ENCODE measurements at places on chromosomes 7 and 10.

DNA sequence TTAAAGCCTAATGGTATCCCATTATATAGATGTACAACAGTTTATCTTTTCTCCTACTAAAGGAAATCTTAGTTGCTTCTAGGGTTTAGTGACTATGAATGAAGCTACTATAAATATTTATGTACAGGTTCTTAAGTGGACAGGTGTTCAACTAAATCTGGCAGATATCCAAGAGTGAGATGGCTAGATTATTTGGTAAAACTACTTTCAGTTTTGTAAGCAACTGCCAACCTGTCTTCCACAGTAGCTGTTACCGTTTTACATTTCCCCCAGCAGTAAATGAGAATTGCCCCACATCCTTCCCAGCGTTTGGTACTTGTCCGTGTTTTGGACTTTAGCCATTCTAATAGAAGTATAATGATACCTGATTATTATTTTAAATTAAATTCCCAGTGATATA lies 144.9 kb upstream of the MAGI2 start:
- DNase-seq, result no peak

- no peak for DNase-seq
These were observed 264.2 kb upstream of the SLC26A5 start for GRCh38 chr7:103710247-103710646.

DNA sequence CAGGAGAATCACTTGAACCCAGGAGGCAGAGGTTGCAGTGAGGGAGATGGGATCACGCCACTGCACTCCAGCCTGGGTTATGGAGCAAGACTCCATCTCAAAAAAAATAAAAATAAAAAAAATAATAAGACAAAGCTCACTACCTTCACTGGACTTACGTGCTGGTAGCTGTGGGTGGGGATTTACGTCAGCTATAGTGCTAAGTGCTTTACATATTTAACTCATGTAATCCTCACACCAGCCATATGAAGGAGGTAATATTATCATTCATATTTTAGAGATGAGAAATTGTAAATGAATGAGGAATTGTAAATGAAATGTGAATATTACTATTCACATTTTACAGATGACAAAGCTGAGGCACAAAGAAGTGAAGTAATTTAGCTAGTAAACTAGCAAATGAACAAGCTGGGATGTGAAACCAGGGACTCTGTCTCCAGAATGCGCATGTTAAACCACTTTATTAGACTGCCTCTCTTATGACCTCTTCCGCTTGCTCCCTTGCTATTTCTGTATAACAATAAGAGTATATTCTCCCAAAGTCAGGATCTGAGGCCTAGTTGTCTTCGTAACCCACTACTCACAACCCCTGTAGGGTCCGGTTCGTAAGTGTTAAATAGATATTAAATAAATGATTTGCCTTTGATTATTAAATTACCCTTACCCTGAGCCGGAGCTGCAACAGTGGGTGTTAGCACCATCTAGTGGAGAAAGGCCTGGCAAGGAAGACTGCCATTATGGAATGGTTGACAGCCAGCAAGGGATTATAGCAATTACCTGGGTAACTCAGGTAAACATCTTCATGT lies 70.2 kb downstream of the HTR7 start:
- DNase-seq, result no peak

DNA sequence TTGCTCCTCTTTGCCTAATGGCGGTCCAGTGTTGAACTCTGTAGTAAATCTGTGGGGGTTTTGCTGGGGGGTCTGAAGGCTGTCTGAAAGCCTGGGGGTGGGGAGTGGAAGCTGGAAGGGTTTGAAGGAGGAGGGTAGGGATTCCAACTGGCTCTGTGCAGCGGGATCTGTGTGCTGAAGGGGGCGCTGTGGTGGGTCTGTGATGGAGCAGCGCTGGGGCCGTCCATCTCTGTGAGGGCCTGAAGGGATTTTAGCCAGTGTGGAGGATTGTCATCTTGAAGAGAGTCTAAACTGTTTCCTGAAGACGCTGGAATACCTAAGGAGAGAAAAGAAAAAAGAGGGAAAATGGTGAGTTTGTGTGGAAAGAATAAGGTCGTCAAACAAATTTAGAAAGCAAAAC lies 129.2 kb downstream of the STRA8 start:
- no peak for DNase-seq

GRCh38 chr10:95792211-95792780 lies 36.3 kb downstream of the ENTPD1 start:
- DNase-seq, result no peak

DNA sequence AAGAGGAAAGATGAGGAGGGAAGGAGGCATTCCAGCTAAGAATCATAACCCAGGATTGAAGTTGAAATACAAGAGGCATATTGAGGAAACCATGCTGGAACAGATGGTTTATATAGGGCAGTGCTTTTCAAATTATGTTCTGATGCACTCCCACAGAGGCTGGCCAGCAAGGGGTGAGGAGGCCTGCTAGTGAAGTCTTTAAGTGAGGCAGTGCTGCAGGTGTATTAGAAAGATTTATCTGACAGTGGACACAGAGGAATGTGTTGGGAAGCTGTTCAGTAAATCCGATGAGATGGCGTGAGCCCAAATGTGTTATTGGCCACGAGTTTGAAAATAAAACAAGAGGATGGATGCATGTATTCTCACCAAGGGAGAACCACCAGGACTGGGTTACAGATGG lies 28.6 kb downstream of the REEP3 start:
- DNase-seq, result no peak

DNA sequence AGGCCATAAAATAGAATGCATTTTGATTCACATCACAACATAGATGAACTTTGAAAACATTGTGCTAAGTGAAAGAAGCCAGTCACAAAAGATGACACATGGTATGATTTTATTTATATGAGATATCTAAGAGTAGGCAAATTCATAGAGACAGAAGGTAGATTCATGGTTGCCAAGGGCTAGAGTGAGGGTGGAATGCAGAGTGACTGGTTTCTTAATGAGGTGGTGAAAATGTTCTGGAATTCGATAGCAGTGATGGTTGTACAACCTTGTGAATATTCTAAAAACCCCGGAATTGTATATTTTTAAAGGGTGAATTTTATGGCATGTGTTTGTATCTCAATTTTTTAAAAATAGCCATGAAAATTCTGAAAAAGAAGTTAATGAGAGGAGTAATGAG lies 42.9 kb downstream of the ABCB4 start:
- DNase-seq, result no peak

- DNase-seq, result no peak
These were observed 111.2 kb upstream of the ARHGAP21 start for GRCh38 chr10:24834869-24835268.

DNA sequence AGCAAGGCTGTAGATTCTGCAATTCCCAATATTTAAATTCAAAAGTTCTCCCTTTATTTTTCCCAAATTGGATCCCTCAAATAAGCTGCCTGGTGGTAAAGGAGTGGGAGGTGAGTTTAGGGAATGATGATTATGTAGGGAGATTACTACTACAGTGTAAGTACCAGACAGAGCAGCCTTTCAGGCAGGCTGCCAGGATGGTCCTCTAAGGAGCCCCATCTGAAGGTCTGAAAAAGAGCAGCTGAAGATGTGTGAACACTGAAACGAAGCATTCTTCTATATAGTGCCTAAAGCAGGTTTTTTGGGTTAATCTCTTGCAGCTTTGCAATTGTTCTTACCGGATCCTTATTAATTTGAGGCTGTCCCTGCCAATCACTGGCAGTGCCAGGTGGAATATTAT lies 84.7 kb downstream of the CREB5 start:
- DNase-seq, result no peak

DNA sequence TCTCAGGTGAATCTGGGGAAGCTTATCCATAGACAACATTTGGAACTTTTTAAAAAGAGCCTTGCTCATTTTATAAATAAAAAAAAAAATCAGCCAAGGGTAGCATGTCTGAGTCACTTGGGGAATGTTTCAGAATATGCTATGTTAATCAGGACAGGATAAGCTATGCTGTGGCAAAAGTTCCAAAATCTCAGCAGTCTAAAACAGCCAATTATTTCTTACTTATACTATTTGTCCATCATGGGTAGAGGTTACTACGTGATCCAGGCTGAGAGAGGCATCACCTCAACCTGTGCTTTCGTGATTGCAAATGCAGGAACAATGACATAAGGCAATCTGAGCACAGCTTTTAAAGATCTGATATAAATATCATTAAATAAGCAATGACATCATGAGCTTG lies 6.5 kb downstream of the SLC13A1 start:
- DNase-seq, result no peak

- DNase-seq, result no peak
These were observed 99.2 kb upstream of the LYZL2 start for GRCh38 chr10:30728766-30729165.

GRCh38 chr10:132904181-132904813 lies 38.1 kb downstream of the CFAP46 start:
- DNase-seq, result no peak

- no peak for DNase-seq
These were observed 189.7 kb downstream of the PTPRN2 start for GRCh38 chr7:158397885-158398284.

- DNase-seq, result no peak
These were observed 3.9 kb downstream of the RAB11FIP2 start for GRCh38 chr10:118042827-118043242.

- DNase-seq, result no peak
These were observed 31.5 kb downstream of the EGFR start for GRCh38 chr7:55050281-55050680.

- no peak for DNase-seq
These were observed 227.6 kb upstream of the NPSR1 start for GRCh38 chr7:34430456-34430855.

GRCh38 chr10:70689661-70690060 lies 17.4 kb downstream of the ADAMTS14 start:
- DNase-seq, result no peak

- DNase-seq, result no peak
These were observed 213.2 kb downstream of the GRM8 start for GRCh38 chr7:127039541-127039940.

- DNase-seq, result no peak
These were observed 155.1 kb upstream of the FZD8 start for GRCh38 chr10:35797187-35797586.

DNA sequence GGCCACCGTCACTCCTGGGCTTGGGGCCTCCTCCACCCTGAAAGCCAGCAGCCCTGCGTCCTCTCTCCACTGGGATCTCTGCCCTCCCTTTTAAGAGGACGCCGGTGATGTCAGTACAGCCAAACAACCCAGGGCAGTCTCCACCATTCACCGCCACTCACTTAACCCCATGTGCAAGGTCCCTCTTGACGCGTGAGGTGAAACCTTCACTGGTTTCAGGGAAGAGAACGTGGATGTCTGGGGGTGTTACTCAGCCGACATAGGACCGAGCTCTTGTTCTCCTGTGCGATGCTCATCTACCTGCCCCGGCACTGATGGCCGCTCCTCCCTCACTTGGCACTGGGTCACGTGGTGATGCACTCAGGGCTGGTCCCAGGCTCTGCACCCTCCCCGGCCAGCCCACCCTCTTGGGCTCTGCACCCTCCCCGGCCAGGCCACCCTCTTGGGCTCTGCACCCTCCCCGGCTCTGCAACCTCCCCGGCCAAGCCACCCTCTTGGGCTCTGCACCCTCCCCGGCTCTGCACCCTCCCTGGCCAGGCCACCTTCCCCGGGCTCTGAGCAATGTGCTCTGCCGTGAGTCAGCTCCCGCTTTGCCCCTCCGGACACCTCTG lies 36.1 kb downstream of the ADGRA1 start:
- DNase-seq, result no peak

DNA sequence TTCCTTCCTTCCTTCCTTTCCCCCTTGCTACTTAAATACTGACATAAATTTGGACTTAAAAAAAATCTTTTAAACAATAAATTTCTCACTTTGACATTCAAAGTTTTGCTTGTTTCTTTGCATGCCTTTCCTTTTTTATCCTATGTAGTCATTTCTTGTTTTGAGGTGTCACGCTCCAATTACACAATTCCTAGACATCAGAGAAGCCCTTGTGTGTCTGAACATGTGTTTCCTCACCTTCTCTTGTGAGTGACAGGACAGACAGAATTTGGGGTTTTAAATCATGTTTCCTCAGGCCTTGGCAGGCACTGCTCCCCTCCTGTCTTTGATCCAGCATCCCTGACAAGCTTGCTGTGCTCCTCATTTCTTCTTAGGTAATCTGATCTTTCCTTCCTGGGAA lies 91.3 kb downstream of the CYTH3 start:
- DNase-seq, result no peak

GRCh38 chr10:62264126-62264525 lies 4.5 kb downstream of the RTKN2 start:
- DNase-seq, result no peak

GRCh38 chr10:30062090-30062489 lies 2.7 kb upstream of the JCAD start:
- DNase-seq, result no peak

DNA sequence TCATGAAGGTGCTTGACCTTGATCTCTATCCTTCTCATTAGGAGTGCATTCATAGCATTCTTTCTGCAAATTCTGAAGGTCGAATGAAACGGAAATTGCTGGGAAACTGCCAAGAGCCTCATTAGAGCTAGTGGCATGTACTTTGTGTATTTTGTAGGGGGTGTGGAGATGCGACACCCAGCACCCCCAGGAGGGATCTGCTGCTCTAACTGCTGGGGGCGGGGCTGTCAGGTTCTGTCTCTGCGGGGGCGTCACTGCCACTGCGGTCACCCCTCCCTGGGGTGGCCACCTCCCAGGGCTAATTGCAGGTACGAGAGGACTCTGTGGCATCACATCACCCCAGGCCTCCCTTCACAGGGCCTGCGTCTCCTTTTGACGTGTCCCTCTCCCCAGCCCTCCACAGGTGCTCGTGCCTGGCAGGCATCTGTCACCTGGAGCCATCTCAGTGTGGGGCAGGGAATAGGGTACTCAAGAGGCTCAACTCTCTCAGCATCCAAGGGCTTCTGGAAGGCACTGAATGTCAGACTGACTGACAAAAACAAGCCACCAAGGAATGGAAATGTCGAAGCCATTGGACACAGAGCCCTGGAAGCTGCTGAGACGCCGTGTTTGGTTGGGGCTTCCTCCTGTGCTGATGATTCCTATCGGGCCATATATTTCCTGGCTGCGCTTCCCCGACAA lies 151.1 kb downstream of the ACTR3B start:
- DNase-seq, result no peak

DNA sequence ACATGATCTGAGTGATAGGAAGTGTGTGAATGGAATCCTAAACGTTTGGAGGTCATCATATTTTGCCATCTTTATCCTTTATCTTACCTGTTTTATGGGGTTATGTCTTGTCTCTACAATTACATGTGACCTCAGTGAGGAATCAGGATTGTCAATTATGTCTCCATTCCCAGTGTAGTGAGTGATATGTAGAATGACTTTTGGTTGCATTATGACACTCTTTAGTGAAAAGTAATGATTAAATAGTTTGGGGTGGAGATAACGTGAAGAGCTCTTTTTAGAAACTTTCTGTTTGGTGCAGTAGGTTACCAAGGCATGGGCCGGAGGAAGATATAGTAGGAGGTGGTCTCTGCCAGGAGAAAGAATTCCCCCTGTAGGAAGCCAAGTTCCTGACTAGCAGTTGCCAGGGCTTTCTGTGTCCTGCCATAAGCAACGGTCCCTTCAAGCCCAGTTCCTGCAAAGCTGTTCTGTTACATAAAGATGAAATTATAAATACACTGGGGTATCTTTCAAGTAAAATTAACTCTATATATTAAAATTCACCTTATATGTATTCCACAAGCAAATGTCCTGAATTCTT lies 228.2 kb downstream of the NSUN6 start:
- no peak for DNase-seq

All from stimulated activated CD8-positive, alpha-beta memory T cell treated with anti-CD3 and anti-CD28 coated beads, Interleukin-15, amount 100 ng/mL, for 1 hour (primary cell).